OCI-M1 (cell line): ENCODE measurements at places on chromosomes 5 and 9.

DNA sequence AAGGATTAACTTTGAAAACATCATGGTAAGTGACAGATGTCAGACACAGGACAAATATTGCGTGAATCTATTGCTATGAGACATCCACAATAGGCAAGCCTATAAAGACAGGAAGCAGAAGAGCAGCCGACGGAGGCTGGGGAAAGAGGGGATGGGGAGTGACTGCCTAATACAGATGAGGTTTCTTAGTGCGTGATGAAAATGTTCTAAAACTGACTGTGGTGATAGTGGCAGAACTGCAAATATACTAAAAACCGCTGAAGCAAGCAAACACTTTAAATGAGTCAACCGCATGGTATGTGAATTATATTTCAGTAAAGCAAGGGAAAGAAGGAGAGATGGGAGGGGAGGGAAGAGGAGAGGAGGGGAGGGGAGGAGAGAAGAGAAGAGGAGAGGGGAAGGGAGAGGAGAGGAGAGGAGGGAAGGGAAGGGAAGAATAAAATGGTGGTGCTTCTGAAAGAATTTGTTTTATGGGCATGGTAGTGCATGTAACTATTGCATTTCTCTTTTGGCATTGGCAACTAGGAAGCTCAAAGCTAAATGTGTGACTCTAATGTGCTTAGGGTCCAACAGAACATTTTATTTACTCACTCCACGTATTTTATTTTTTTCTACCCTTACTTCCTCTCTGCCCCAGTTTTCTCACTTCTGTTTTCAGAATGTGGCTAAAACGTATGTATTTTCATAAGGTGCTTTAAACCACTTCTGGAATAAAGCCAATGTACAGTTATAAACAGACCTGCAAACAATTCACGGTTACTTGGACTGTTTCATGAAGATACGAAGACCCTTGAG is 21.3 kb downstream of the AKNA start:
- no peak for DNase-seq

DNA sequence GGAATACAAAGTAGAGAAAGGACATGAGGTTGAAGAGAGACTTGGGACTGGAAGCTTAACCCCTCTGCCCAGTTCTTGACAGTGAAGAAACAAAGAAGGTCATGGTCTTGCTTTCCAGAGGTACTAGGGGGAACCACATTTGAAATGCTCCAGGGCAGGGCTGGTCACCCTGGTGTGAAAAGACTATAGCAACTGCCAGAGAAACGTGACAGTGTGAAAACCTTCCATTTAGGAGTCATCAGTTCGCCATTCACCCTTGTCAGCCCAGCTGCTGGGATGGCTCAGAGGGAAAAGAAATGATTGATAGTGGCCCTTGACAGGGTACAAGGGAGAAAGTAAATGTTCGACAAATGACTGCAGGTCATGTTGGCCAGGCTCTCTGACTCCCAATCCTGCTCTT is 56.7 kb downstream of the MAT2B start:
- no peak for DNase-seq

DNA sequence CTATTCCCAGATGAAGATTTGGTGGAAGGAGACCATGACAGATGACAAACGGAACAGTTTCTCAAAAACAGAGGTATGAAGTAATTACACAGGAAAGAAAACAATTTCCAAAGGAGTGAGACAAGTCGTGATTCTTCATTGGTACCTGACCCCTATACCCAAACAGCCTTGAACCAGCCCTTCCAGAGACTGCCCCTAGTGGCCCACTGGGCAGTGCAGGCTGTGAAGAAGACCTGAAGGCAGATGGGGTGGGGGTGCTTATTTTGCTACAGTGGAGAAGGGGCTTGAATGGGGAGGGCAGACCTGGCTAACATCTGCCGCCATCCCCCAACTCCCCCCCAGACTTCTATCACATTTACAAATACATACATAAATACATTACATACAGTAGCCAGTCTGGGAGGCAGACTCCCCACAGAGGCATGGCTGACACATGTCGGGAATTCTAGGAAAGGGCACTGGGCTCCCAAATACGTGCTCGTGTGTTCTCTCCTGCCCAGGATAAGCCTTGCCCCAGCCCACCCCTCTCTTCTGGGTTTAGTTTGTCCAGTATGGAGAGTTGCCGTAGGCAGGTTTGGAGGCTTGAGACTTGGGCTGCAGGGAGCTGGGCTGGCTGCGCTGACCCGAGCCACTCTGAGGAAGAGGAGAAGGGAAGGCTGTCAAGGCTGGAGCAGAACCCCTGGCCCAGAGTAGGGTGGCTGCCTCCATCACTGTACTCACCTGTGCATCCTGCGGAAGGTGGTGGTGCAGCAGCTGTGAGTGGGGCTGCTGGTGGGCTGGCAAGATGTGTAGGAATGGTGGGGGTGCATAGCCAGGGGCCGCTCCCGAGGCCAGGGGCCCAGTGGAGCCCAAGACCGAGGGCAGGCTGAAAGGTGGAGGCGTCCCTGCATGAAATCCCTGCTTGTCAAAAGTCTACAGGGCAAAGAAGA is 105.3 kb downstream of the UBE2R2 start:
- peak; percentile 31 for DNase-seq

GRCh38 chr5:119402555-119402954 is 46.7 kb downstream of the TNFAIP8 start:
- DNase-seq: no peak

DNA sequence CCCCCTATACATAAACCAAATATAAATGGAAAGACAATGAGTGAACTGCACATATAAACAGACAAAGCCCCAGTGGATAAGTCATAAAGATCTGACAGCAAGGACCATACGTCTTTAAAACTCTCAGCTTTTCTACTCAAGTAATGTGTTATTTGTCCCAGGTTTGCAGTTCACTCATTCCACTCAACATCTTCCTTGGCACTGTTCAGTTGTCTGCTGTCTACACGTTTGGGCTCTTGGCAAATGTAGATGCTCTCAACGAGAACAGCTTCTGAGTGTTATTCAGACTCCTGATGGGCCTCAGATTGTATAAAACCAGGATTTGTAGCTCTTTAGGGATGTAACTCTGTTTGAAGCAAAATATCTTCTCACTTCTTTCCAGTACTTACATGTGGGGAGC is 198.2 kb upstream of the SEMA6A start:
- no peak for DNase-seq

DNA sequence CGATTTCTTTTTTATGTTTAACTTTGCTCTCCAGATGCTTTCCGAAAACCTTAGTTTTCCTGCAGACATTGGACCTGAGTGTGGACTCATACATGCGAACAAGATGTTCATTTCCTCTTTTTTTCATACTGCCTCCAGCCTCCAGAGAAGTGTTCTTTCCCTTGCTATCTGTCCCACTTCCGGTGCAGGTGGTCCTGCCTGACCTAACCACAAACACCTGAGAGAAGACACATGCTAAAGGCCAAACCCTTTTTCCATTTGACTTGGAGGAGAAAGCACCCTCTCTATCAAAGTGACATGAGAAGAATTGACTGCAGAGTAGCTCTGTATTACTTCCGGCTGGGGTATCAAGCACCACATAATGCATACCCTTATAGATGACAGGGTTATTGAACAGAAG is 334.0 kb downstream of the ARHGEF28 start:
- DNase-seq: no peak

GRCh38 chr5:435156-435790 is 7.7 kb upstream of the EXOC3 start:
- DNase-seq: no peak

DNA sequence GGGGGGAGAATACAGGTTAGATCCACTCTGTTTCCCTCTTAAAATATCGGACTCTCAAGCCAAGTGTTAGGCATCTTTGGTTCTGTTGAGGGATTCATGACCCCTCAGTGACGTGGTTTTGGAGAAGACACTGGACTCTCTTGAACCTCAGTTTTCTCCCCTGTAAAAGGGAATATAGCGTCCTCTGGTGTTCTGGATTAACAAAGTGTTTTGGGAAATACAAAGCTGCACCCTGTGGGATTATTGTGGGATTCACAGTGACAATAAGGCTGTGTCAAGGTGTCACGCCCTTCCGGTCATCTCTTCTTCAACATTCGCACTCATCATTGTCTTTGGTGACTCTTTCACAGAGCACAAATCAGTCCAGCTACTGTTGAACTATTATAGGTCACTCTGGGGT is 139.0 kb downstream of the IRX1 start:
- no peak for DNase-seq

DNA sequence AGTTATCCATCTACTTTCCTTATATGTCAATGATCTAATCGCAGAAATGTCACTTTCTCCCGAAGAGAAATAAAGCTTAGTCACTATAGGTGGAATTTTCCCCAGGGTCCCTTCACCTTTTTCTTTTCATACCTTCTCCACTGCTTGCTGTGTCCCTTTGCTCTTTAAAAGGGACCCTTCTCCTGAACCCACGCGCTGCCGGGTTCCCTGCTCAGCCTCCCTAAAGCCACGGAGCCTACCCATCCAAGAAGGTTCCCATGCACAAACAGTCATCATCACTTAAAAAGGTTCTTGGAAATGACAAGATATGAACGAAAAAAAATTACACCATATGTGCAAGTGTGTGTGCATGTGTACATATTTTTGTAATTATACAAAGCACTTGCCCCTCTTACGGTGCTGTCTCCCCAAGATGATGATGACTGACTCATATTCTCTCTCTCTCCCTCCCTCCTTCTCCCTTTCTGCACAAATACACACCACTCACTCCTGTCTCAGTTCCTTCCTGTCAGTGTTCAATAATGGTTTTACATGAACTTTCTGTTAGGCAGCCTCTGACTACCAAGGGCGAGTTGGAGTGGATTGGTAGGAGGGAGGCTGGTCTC is 1.5 kb upstream of the PTPRD start:
- no peak for DNase-seq

DNA sequence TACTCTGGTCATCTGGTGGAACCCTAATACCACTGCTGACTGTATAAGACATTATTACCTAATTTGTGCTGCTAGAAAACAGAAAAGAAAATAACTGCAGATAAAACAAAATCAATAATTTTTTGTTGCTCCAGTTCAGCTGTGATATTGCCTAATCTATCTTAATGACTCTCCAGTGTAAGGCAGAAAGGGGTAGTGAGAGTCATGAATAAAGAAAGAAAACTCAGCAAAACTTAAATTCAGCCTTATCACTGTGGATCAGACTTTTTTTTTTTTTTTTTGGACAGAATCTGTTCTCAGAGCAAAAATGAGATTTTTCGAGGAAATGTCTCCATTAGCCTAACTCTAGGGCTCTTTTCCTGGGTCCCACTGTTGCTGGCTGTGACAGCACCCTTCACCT is 1.1 kb upstream of the DOCK2 start:
- DNase-seq: peak; percentile 15

DNA sequence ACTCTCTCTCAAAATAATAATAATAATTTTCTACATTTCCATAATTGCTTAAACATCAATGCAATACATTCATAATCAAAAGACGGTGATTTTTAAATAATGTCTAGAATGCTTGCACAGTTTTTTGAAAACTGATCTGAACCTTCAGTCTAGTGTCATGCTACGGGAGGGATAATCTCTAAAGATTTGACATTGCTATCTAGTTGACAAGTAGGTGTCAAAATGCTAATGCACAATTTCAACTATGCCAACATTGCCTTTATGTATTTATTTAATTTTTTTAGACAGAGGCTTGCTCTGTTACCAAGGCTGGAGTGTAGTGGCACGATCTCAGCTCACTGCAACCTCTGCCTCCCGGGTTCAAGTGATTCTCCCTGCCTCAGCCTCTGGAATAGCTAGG is 16.0 kb upstream of the PCAT7 start:
- no peak for DNase-seq

DNA sequence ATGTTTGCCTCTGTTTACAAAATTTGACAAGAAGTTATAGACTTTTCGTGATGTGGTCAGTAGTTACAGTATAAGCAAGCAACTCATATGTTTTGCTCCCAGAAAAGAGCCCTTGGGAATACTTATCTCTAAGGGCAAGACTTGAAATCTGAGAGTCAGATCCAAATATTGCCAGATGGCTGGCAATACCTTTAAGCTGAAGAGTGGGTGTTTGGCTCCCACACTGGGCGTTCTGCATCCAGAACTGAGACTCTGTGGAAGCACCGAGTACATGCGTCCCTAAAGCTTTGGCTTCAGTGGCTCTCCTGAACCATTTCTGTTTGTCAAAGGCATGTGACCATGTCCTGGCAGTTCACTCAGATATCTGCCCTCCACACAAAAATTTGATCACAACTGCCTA is 194.1 kb downstream of the DCP2 start:
- no peak for DNase-seq

GRCh38 chr9:97860451-97861147 is 7.6 kb downstream of the FOXE1 start:
- no peak for DNase-seq
